ENCODE measurements at places on chromosomes 11 and 22. TPM values are rescaled to one million over a fixed set of nuclear protein-coding genes. Genes with fewer than 3 reads are reported as not detected.

Gene DMC1
- 5.4 TPM for total RNA-seq

Gene RTN4RL2
- total RNA-seq = 127 TPM

Gene CYP2D6
- 0.52 TPM for total RNA-seq

Gene PGM2L1
- total RNA-seq = 17.0 TPM

Gene HYOU1
- 40.0 TPM for total RNA-seq

Gene LAMTOR1
- 145 TPM for total RNA-seq

All from A549 treated with CORT108297 at 1 μM for 4 hours (cell line).